ENCODE measurements at places on chromosomes 7 and 10.

- DNase-seq = no peak
Measured at GRCh38 chr7:44650772-44651171, 44.3 kb downstream of the OGDH start.

DNA sequence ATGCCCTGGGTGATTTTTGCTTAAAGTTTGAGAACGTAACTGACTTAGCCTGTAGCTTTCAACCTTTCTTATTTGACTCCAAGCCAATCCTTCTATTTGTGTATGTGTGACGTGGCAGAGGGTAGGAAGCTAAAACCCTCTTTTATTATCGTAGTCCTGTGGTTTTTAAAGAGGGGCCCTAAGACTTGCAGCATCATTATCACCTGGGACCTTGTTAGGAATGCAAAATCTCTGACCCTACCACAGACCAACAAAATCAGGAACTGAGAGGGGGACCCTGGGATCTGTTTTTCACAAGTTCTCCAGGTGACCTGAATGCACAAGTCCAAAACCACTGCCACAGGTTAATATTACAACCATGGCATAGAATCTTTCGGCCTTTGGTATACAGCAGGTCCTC, 80.1 kb downstream of the OSBPL3 start:
- no peak for DNase-seq

GRCh38 chr10:69088801-69089501, 1.0 kb downstream of the SRGN start:
- no peak for DNase-seq

DNA sequence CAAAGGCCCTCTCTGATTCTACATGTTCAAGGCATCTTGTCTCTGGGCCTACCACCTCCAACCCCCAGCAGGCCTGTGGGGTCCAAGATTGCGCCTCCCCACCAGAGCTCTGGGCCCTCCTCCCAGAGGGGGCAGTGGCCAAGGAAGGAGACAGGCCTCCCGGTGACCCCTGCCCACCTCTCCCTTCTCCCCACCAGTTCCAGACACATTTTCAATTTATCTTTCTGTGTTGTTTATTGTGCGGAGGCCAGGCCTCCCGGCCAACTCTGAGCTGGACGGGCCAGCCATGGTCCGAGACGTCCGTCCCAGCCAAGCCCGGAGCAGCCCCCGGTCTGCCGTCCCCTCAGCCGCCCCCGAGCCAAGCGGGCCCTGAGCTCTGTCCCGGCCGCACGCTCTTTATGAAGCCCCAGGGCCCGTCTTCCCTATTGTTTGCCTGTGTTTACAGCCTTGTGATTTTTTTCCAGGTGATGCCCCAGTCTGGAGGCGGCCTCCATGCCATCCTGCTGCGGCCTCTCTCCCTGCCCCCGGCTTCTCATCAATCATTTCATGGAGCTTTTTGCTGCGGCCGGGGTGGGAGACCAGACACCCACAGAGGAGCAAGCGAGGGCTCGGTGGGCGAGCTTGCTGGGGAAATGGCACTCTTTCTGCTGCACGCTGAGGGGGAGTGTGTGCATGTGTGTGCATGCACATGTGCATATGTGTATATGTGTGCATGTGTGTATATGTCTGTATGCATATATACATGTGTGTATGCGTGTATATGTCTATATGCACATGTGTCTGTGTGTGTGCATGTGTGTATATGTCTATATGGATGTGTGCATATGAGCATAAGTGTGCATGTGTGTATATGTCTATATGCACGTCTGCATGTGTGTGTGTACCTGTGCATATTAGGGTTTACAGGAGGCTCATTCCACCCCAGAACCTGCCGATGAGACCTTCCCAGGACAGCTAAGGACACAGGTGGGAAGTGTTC, 52.7 kb upstream of the ELN start:
- no peak for DNase-seq

- DNase-seq = no peak
Measured at GRCh38 chr7:31082447-31082846, 30.3 kb downstream of the ADCYAP1R1 start.

DNA sequence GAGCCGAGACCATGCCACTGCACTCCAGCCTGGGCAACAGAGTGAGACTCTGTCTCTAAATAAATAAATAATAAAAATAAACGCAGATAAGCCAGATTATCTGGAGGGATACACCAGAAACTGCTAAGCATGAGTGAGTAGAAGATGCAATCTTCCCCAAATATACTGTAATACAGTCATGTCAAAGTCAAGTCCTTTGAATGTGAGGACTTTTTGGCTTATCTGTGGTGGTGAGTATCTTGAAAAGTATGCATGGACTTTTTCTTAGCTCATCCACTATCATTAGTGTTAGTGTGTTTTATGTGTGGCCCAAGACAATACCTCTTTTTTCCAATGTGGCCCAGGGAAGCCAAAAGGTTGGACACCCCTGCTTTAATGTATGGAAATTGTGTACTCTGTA, 44.7 kb upstream of the PITRM1 start:
- DNase-seq = no peak

GRCh38 chr7:108376206-108376605, 80.0 kb downstream of the NRCAM start:
- peak; percentile 84 for DNase-seq

GRCh38 chr10:9038146-9038714, 983.7 kb downstream of the GATA3 start:
- no peak for DNase-seq

DNA sequence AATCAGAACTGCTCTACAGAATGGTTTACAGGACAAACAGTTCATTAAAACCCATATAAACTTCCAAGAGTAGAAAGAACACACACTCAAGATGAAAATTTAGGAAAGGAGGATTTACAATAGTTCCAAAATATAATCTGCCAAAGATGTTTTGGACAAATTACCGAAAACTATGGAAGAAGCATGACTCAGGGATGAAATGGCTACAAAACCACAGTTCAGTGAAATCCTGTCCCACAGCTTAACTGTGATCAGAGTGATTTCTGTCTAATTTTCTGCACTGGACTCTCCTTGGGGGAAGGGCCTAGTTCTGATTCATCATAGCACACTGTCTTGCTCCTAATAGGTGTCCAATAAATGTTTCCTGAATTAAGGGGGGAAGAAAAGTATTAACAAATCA, 82.2 kb downstream of the HIPK2 start:
- no peak for DNase-seq

GRCh38 chr10:117535298-117536071, 7.1 kb upstream of the EMX2 start:
- DNase-seq = peak; percentile 44

DNA sequence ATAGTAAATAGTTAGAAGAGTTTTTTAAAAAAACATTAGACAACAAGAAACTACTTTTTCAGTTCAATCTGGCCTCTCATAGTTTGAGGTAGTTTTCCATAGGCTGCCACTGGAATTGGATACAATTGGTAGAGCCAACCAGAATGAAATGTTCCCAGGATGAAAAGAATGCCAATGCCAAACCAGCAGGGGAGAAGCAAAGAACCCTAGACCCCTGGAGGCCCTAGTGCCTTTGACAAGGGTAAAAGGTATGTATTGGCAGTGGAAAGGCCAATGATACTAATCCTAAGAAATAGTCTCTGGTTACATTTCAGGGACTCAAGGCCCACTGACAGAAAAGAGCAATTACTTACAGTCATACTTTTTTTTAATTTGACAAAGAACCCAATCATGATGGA, 77.4 kb upstream of the SEM1 start:
- no peak for DNase-seq

DNA sequence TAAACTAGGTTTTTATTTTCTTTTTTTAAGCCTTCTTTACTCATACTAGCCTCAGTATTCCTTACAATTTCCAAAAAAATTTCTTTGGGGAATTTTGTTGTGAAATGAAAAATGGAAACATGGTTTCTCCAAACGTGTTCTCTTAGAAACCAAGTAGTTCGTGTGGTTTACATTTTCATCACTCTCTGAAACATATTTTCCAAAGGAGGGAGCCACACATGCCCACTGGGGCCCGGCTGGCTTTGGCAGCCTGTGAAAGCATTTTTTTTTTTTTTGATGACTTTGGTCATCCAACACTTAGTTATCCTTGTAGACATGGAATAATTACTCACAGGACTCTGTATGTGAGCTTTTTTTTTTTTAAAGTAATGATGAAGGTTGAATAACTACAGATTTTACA, 169.6 kb downstream of the C7orf25 start:
- DNase-seq = no peak

GRCh38 chr10:21584834-21585530, 51.0 kb downstream of the MLLT10 start:
- no peak for DNase-seq

- no peak for DNase-seq
Measured at GRCh38 chr7:30931161-30931928, 19.7 kb downstream of the AQP1 start.

- no peak for DNase-seq
Measured at GRCh38 chr7:22718911-22719420, 8.0 kb upstream of the IL6 start.

DNA sequence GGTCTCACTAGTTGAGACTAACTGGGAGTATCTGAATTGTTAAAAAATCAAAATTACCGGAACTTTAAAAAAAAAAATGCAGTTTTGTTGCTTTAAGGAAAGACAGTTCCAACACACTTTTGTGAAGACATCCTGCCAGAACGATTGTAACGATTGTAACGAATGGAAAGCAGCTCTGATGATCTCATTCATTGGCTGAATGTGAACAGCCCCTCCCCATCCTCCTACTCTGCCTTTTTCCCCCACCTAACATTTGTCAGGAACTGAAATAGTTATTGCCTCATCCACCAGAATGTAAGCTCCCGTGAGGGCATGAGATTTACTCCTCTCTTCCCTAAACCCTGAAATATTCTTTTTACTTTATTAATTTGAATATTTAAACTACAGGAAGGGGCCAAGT, 23.1 kb upstream of the ZC3HAV1L start:
- no peak for DNase-seq

DNA sequence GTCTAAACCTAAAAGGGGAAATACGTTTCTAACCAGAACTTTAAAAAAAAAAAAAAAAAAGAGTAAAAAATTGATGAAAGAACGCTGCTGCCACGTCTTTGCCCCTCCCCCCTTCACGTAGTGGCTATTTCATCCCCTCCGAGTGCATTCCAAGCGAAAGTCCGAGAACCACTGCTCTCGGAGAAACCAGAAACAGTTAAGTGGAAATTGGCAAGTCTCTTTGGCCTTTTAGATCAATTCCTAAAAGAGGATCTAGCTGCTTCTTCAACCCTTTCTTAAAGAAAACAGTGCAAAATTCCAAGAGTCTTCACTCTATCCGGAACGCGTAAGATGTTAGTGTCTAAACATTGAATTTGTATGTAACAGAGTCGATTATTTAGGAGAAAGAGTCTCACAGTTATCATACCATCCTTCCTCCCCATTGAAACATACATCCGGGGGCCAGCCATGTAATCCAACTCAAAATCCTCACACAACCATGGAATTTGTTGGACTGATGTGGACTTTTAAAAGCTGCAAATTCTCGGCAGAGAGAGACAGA, 1.1 kb downstream of the P4HA1 start:
- DNase-seq = peak; percentile 58

DNA sequence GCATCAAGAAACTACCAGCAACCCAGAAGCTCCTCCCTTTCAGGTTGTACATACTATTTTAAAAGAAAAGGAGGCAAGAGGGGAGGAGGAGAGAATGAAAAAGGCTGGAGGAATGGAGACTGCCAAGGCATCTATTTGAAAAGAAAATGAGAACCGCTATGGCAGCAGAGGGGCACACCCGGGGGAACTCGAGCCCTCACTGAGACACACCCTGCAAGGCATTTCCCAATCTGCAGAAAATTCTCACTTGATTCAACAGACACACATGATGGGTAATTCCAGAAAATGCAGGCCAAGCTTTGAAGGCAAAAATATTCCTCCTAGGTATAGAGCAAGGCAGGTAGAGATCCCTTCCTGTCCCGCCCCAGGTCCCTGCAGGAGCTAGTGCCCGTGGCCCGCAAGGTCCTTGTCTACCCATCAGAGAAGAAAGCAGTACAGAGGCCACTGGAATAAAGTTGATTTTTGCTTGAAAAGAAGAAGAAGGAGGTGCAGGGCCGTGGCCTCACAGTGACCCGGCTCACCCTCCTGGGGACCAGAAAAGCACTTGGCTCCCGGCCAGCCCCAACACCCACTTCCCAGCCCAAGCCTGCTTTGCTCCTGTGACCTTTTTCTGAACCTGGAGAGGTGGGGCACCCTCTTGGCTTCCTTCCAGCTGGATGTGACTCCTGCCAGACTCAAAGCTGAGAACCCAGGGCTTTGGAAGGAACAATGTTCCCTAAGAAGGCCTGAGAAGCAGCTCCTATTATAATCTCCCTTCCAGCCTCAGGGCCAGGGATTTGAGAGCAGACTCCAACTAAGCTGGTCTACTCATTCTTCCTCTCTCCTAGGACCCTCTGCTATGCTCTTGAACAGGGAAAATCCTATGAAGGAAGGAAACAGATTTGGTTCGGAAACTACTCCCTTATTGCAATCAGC, 6.2 kb upstream of the PIK3CG start:
- DNase-seq = no peak

DNA sequence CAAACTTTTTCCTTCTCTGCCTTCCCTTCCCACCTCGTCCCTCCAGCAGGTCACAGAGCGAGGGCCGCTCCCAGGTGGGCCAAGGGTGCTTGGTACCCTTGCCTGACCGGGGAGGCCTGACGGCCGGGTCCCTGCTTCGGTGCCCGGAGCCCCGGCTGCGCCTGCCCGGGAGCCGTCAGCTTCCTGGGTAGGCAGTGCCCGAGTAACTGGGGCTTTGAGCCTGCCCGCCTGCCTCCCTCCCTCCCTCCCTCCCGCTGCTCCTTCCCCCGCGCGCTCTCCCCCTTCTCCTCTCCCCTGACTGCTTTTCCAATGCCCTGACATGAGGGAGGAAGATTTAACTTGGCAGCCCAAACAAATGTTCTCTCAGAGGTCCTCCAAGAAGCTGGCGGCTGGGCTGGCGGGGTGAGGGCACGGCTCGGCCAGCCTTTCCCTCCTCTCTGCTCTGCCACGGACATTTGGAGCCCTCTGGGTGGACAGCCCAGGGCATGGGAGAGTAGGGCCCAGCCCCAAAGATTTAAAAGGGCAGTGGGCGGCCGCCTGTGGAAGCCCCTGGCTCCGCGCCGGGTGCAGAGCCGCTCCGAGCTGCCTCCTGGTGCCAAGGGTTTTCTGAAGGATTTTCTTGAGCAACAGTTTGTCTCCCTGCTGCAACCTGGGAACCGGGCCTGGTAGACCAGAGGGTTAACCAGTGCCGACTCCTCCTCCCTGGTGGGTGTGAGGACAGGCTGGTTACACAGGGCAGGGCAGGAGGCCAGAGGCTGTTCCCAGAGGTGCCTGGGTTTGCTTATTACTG, 2.0 kb downstream of the ZMIZ1 start:
- DNase-seq = peak; percentile 58

- no peak for DNase-seq
Measured at GRCh38 chr7:95682913-95683312, 86.6 kb upstream of the PDK4 start.

GRCh38 chr7:155073922-155074321, 3.8 kb downstream of the HTR5A start:
- DNase-seq = no peak

GRCh38 chr7:80453699-80454340, 58.0 kb downstream of the GNAT3 start:
- peak; percentile 5 for DNase-seq
